ENCODE measurements at places on chromosomes 5 and 9.

- DNase-seq: peak; percentile 43
Observed at GRCh38 chr9:131500377-131500776, 2.3 kb upstream of the POMT1 start.

- no peak for DNase-seq
Observed at GRCh38 chr5:67963789-67964519, 251.6 kb upstream of the PIK3R1 start.

DNA sequence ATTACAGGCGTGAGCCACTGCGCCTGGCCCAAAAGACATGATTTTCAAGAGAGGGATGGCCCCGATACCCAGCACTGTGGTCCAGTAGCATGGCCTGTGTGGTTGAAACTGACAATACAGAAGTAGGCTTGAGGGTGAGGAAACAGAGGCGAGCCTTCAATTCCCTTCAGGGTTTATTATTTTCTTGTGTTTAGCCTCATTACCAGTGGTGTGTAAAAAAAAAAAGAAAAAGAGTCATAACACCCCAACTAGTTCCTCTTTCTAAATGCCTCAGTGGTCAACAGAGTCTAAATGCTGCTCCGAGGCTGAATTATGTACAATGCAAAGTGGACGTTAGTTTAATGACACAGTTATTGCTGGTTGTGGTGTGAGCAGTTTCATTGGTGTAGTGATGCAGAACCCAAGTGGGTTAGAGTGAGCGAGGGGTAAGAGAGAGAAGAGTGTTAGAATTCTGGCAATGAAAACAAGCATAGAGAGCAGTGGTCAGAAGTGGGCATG lies 58.8 kb downstream of the SNX30 start:
- DNase-seq: no peak

GRCh38 chr5:91797576-91797975 lies 414.5 kb upstream of the ARRDC3 start:
- DNase-seq: no peak

GRCh38 chr9:131702911-131703310 lies 37.0 kb downstream of the RAPGEF1 start:
- no peak for DNase-seq

GRCh38 chr5:133727636-133728035 lies 115.3 kb upstream of the FSTL4 start:
- no peak for DNase-seq

- no peak for DNase-seq
Observed at GRCh38 chr9:18352711-18353110, 121.2 kb upstream of the ADAMTSL1 start.

DNA sequence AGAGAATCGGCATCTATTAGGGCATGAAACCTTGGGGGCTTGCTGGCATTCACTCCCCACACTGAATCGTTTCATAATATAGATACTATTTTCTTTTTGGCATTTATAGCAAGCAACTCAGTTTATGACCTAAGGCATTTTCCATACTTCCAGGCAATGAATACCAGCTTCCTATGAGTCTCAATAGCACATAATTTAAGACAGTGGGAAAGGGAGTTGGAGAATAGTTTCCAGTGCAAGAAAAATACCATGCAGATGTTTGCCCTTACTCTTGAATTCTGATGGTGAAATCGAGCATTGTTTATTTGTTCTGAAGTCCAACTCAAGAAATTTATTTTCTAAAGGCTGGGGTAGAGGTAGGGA lies 175.8 kb upstream of the KLF9 start:
- no peak for DNase-seq

DNA sequence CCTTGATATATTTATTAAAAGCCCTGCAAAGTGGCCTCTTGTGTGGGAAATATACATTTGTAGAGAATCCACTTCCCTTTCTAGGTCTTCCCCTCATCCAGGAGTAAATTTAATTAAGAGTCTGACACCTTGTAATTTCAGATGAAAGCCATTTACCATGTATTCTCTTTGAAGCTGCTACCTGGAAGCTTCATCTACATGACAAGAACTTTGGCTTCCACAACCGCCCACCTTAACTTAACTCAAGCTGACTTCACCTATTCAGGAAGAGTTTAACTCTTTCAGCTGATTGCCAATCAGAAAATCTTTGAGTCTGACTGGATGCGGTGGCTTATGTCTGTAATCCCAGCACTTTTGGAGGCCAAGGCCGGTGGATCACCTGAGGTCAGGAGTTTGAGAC lies 899.9 kb downstream of the TAF11L14 start:
- DNase-seq: no peak

GRCh38 chr9:78857373-78858225 lies 560.7 kb downstream of the PSAT1 start:
- no peak for DNase-seq

- DNase-seq: no peak
Observed at GRCh38 chr5:73433982-73434342, 14.6 kb downstream of the FOXD1 start.

DNA sequence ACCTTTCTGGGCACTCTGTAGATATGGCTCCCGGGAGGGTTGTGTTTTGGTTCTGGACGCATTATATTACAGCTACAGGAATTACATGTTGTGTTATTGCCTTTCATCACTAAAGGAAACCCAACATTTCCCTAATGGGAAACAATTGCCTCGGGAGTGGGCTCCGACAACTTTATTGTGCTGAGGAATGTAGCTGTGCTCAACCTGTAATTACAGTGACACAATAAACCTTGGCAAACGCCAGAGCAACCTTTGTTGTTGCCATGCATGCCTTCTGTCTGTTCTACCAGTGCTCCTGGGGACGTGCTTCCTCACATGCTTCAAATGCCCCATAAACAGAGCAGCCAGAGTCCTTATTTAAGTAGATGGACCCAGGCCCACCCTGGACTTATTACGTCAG lies 182.4 kb downstream of the DIRAS2 start:
- no peak for DNase-seq

- no peak for DNase-seq
Observed at GRCh38 chr9:98808875-98809274, 1.4 kb downstream of the GALNT12 start.

GRCh38 chr5:96335873-96336272 lies 97.2 kb downstream of the PCSK1 start:
- DNase-seq: no peak

DNA sequence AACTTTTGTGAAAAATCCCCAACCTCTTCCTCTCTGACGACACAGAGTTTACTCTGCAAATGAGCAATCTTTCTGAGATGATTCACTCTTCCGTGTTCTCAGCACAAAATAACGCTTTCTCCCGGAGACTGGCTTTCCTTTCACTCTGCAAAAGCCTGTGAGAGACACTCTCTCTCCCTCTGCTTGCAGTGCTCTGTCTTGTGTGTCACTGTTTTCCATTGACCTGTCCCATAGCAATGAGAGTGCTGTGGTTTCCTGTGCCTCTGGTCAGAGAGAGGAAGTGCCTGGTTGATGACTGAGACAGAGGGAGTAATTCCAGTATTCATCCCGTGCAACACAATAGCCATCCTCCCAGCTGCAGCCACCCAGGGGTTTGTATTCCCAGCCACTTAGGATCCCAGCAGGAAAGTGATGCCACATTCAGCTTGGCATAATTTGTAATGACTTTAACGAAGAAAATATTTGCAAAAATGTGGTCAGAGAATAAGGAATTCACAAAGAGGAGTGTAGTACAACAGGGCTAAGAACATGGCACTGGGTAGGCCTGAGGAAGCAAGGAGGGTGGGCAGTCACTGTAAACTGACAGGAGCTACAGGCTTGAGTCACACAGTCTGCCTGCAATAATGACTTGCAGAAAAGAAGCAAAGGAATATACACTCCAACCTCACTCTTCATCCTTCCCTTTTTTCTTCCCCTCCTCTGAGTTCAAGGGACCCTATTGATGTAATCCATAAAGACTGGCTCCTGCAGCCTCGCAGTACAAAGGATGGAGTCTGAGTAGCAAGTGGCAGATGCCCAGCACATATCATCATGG lies 463.5 kb upstream of the RGMB start:
- DNase-seq: no peak

DNA sequence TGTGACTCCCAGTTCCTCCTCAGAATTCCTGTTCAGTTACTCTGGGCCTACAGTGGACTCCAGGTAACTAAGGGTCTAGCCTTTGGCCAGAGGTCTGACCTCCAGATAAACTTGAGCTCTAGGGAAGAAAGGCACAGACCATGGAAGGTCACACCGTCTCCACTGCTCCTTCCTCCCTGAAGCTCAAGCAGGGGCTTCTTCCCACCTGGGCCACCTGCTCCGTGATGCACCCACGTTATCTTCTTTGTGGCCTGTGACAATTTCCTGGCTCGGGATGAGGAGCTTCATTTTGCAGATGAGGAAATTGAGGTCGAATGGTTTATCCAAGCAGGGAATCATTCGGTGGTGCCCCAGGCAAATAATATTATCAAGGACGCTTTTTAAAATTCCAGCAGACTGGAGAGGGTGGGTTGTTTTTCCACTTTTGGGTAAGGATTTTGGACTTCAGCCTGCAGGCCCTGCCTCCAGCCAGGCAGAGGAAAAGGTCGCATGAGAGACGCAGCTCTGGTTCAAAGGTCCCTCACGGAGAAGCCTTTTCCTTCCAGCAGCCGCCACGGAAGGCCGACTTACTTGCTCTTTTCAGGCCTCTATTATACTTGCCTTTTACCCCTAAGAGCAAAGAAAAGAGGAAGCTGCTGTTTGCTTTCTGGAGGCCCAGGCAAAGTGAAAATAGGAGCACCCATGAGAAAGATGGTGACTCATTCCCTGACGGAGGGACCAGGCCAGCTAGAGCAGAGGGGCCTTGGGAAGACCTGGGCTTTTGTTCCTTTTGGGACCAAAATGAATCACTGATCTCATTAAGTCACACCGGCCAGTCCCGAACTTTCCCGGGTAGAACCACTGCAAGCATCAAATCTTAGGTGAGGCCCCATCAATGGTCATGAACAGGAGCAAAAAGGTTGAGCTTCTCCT lies 22.8 kb upstream of the DUSP1 start:
- no peak for DNase-seq

GRCh38 chr9:130934702-130935647 lies 4.1 kb downstream of the FIBCD1 start:
- no peak for DNase-seq

DNA sequence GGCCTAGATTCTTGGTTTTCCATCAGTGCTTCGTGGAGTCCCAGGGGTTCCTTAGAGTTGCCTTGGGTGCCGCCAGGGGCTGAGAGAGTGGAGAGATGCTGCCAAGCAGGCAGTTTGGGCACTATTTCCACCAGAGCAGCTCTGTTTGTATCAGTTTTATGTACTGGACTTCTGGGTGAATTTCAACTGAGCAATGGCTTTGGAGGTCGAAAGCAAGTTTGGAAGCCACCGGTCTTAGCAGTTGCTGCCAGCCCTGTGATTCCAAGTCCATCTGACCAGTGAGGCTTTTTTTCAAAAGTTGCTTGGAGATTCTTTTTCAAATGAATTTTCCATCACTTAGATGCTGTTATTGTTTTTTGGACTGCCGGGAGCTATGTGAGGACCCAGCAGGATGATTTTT lies 68.5 kb downstream of the ANGPTL2 start:
- DNase-seq: no peak

DNA sequence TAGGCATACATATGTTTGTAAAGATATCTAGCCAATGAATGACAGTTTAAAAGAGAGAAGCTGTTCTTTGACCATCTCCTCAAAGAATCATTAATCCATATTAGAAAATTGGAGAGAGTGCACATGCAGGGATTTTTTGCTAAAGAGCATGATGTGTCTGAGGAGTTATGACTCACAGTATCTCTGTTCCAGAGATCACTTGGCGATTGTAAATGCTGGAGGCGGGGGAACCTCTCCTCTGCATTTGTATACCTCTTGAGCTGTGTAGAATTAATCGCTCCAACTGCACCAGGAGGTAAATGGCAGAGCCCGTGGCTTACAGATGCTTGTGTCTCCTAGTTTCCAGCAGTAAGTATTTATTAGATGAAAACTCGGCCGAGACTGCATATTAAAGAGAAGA lies 3.6 kb upstream of the SPATA31D1 start:
- no peak for DNase-seq

GRCh38 chr5:148352696-148353095 lies 17.3 kb downstream of the SPINK9 start:
- no peak for DNase-seq

- DNase-seq: no peak
Observed at GRCh38 chr5:74631081-74631953, 9.2 kb downstream of the ENC1 start.

DNA sequence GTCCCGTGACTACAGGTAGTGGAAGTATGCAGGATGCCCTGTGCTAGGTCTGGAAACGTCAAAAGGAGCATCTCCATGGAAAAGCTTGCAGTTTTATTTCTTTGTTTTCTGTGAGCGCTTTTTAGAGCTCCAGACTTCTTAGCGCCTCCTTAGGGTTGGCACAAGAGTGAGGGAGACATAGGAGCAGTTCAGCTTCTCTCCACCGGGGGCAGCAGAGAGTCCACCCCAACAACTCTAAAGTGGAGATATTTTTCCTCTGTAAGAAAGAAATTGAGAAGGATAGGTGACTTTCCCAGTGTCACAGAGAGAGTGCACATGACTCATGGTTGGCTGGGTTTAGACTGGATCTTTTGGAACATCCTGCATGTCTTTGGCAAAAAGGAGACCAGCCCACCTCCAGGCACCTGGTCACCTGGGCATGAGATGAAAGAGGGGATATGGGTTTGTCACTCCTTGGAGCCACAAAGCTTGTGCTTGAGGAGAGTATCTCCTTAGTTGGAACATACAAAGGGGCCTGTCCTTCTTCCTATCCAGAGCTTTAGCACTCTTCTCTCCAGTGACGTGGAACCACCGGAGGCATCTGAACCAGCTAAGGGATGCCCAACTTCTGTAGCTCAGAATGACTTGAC lies 637.7 kb downstream of the SEMA5A start:
- no peak for DNase-seq

GRCh38 chr9:87118594-87118993 lies 171.3 kb upstream of the GAS1 start:
- DNase-seq: no peak

- DNase-seq: no peak
Observed at GRCh38 chr9:113228130-113228665, 6.9 kb downstream of the SLC31A1 start.

GRCh38 chr5:134968055-134968454 lies 348 bp downstream of the CATSPER3 start:
- no peak for DNase-seq

DNA sequence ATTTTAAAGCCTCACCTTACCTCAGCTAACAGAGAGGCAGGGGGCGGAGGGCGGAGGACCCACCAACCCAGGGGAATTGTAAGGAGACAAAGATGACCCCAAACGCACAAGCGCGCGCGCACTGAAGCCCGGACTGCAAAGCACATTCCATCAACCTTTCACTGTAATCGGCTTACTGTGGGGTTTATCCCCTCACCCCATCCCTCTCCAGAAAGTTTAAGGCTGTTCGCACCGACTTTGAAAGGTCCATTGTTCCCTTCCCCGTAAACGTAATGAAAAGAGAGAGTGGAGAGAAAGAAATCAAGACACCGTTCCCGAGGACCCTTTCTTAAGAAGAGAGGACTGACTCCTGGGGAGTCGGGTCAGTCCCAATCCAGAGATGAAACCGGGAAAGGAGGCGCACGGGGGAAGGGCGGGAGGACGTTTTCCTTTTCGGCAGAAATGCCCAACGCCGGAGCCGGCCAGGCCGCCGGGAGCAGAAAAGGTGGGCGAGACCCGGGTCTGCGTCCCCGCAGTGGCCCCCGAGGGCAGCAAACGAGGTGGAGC lies 464 bp downstream of the CEMIP2 start:
- DNase-seq: no peak

Data from stimulated activated CD4-positive, alpha-beta T cell treated with anti-CD3 and anti-CD28 coated beads, Interleukin-15, amount 100 ng/mL, for 1 hour (primary cell).